ENCODE measurements at places on chromosomes 3 and 15. TPM values are rescaled to one million over a fixed set of nuclear protein-coding genes. Genes with fewer than 3 reads are reported as not detected.

MRPS22 gene
- 33.2 TPM for total RNA-seq

ESYT3 gene
- total RNA-seq, result 38.3 TPM

DNA sequence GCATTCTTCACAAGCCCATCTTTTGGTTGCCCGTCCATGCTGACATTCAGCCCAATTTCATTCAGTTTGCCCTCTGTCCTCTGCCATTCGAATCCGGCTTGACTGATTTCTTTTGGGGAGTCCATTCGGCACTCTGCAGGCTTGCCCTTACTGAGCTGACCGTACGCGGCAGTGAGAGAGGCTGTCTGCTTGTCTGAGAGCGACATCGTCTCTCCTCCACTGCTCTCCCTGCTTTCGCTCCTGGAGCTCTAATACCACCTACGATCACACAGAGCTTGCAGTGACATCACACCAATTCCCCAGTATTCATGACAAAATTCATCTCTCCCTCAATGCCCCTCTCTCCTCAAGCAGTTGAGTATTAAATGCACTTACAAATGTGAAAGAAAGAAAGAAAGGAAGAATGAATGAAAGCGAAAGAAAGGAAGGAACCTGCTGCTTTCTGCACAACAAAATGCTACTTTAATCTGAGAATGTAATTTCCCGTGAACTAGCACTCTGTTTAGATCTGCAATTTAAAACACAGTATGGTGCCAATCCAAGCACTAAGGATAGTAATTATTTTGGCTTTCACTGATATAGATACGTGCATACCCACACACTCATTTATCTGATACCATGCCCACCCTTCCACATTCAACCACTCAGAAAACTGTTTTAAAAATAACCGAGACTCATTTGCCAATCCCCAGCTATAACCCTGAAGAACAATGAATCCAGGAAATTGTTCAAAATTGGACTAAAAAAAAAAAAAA is 89.5 kb downstream of the DHX30 start:
- no peak for DNase-seq

- DNase-seq, result peak; percentile 64
Observed at GRCh38 chr15:77634266-77634962, 1.7 kb upstream of the LINGO1 start.

- DNase-seq, result no peak
Observed at GRCh38 chr3:154122552-154122911, 1.3 kb downstream of the ARHGEF26 start.

GRCh38 chr3:34200576-34200975 is 402.1 kb downstream of the PDCD6IP start:
- no peak for DNase-seq

Data from lung (tissue), 17 donors.